ENCODE measurements at places on chromosomes 3 and 15. TPM values are rescaled to one million over a fixed set of nuclear protein-coding genes. Genes with fewer than 3 reads are reported as not detected.

CKMT1B gene
- total RNA-seq = 2.4 TPM

IGDCC3 gene
- not detected for total RNA-seq

FOXL2NB gene
- 1.8 TPM for total RNA-seq

SLC49A4 gene
- 12.6 TPM for total RNA-seq

FANCD2OS gene
- total RNA-seq = not detected

VIPR1 gene
- total RNA-seq = 0.35 TPM

ABHD10 gene
- 68.6 TPM for total RNA-seq

CYP1A2 gene
- total RNA-seq = not detected

SPESP1 gene
- total RNA-seq = not detected

CPNE4 gene
- 0.55 TPM for total RNA-seq

CLRN1 gene
- not detected for total RNA-seq

SUSD5 gene
- 2.0 TPM for total RNA-seq

LRRC34 gene
- 13.7 TPM for total RNA-seq

CELSR3 gene
- 1.4 TPM for total RNA-seq

EPHB3 gene
- not detected for total RNA-seq

SMAD3 gene
- total RNA-seq = 12.3 TPM

DNA sequence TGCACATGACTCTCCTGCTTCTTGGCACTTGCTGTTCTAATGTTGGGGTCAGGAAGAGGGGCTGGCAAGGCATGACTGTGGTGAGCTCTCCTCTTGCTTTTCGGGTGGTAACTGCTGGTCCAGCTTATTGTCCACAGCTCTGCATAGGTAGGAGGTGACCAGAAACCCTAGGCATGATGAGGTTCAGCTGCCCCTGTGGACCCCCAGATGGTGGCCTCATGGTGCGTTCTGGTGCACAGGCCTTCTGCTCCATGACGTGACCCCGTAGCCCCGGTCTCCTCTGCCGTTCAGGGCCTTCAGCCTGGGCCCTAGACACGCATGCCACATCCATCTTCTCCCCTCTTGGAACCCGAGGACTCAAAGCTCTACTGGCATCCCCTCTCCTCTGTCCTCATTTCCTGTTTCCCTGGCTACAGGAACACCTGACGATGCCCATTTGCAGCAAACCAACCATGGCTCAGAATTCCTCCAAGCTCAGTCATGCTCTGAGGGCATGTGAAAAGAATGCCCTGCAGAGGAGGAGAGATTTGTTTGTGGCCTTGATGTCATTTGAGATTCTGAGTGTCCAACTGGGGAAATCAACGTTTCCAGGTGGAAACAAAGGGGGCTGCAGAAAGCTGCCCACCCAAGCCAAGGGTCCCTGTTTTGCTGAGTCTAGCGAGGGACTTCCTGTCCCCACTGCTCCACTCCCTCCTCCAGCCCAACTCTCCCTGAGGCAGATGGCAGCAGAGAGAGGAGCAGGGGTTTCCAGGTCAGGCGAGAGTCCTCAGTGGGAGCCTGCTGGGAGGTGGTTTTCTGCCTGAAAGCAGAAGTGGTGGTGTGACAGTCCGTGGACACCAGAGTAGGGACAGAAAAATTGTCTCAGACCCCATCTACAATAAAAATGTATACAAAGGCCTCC lies 198.7 kb upstream of the LYSMD4 start:
- DNase-seq = no peak

DNA sequence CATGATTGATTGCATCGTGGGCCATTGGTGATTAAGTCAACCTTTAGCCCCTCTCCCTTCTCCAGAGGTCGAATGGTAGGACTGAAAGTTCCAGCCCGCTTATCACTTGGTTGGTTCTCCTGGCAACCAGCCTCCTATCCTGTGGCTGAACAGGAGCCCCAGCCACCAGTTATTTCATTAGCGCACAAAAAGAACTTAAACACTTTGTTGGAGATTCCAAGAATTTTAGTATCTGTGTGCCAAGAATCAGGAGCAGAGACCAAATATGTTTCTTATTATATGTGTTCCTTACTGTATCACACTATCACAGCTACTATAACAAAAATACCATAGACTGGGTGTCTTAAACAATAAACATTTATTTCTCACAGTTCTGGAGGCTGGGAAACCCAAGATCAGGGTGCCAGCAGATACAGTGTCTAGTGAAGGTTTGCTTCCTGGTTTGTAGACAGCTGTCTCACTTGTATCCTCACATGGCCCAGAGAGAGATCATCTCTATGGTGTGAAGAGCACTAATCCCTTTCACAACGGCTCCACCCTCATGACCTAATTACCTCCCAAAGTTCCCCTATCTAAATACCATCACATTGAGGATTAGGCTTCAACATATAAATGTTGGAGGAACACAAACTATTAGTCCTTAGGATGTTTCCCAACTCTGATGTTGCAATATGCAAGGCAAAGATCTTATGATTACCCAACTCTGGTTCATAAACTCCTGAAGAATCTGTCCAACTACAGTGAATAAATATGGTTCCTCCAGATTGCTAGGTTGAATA lies 30.5 kb upstream of the APH1B start:
- DNase-seq = peak; percentile 60

DNA sequence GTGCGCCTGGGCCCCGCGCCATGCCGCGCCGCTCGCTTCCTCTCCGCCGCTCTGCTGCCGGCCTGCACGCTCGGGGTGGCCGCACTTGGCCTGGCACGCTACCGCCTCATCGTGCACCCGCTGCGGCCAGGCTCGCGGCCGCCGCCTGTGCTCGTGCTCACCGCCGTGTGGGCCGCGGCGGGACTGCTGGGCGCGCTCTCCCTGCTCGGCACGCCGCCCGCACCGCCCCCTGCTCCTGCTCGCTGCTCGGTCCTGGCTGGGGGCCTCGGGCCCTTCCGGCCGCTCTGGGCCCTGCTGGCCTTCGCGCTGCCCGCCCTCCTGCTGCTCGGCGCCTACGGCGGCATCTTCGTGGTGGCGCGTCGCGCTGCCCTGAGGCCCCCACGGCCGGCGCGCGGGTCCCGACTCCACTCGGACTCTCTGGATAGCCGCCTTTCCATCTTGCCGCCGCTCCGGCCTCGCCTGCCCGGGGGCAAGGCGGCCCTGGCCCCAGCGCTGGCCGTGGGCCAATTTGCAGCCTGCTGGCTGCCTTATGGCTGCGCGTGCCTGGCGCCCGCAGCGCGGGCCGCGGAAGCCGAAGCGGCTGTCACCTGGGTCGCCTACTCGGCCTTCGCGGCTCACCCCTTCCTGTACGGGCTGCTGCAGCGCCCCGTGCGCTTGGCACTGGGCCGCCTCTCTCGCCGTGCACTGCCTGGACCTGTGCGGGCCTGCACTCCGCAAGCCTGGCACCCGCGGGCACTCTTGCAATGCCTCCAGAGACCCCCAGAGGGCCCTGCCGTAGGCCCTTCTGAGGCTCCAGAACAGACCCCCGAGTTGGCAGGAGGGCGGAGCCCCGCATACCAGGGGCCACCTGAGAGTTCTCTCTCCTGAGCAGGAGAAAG lies 951 bp downstream of the GPR62 start:
- DNase-seq = no peak

- DNase-seq = peak; percentile 3
Observed at GRCh38 chr3:13927295-13927694, 47.4 kb upstream of the WNT7A start.

DNA sequence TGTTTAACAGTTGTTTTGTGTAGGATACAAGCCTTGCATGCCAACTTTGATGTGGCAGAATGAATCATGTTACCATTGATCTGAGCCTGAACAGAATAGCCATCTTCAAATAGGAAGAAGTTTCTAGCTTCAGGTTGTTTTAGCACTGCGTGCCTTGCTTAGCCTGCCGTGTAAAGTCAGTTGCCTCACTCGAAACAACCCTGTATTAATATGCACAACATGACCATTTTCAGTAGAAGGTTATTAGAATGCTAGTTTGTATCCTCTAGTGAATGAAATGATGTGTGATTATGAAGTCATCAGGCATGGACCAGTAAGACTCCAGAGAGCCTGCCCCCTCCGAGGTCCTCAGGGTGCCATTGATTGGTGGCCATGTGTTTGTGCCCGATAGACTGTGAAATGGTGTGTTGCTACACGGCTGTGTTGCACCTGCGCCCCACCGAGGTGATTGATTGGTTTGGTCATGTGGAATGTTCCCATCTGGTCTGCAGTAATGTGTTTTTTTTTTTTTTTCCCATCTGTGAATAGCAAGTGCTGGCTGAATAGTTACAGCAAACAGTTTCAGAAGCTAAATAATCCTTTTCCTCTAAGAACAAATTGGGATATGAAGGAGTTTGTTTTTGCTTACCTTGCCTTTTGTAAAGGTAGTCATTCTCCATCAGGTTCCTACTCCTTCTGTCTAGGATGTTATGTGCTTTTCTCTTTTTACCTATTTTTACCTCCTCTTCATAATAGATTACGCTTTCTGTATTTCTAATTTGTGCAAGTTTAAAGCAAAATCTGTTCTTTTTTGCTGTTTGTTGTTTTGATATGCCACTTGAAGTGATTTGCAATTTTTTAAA lies 214.9 kb downstream of the TCF12 start:
- DNase-seq = no peak

- no peak for DNase-seq
Observed at GRCh38 chr3:107283948-107284347, 93.3 kb upstream of the CCDC54 start.

GRCh38 chr3:111859061-111859973 lies at the start of gene PHLDB2:
TSS of gene PHLDB2 (plus strand) at chr3:111859265. CDS start at chr3:111884078, 24,813 bp downstream.
- DNase-seq = peak; percentile 43

DNA sequence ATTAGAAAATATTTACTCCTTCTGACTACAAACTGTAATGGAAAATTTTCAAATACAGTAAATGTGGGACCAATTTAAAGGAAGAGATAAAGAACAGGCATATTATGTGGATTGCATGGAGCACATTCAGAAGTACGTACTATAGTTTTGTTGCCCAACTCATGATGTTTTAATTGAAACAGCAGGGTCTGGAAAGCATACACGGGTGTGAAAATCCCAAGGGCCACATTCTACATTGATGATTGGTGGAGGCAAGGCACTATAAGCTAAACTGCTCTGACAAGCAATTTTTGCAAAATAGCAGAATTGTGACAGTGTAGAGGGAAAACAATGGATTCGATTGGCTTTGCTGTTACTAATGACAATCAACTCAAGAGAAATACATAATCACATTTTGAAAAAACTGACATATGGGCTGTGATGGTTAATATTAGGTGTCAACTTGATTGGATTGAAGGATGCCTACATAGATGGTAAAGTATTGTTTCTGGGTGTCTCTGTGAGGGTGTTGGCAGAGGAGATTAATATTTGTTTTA lies 458.6 kb downstream of the PYDC2 start:
- no peak for DNase-seq

- DNase-seq = no peak
Observed at GRCh38 chr3:46670891-46671427, 22.5 kb downstream of the ALS2CL start.

GRCh38 chr15:43210807-43211206 lies 10.0 kb downstream of the EPB42 start:
- no peak for DNase-seq

- no peak for DNase-seq
Observed at GRCh38 chr3:113574213-113574612, 41.9 kb downstream of the SIDT1 start.

GRCh38 chr15:41606997-41607396 lies 48.0 kb downstream of the TYRO3 start:
- no peak for DNase-seq

DNA sequence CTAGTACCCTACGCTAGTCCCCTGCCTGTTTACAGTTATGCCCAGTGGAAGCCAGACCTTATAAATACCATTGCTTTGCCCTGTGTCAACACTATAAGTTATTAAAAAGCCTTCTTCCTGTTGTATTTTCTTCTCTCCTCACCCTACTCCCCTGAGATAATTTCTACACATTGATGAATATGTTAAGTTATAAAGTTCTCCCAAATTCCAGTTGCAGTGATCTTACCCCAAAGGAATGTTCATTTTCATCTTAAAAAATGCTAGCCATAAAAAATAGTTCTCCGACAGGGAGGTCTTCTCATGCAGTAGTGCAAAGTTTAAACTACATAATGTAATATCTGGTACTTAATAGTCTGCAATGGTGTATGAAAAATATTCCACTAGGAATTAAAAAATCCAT lies 58.6 kb downstream of the MAP2K5 start:
- DNase-seq = no peak

- DNase-seq = no peak
Observed at GRCh38 chr3:134033315-134033996, 3.7 kb upstream of the SLCO2A1 start.

GRCh38 chr15:90638201-90638691 lies 78.9 kb upstream of the BLM start:
- DNase-seq = no peak

DNA sequence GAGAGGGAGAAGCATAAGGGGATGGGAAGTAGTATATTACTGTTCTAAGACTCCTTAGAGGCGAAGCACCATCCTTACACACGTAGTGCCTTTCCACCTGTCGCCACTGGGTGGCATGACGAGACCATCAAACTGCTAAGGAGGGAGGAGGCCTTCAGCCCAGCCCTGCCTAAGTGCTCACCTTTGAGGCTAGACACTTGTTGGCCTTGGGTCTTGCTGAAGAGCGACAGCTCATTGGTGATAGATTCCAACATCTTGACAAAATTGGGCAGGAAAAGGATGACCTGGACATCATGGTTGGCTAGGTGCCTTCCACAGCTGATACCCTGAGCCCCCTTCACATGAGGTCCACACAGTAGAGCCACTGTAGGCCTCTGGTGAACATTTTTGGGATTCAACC lies 19.6 kb downstream of the CLK3 start:
- peak; percentile 75 for DNase-seq

- DNase-seq = no peak
Observed at GRCh38 chr3:56347219-56347871, 120.9 kb downstream of the ERC2 start.

DNA sequence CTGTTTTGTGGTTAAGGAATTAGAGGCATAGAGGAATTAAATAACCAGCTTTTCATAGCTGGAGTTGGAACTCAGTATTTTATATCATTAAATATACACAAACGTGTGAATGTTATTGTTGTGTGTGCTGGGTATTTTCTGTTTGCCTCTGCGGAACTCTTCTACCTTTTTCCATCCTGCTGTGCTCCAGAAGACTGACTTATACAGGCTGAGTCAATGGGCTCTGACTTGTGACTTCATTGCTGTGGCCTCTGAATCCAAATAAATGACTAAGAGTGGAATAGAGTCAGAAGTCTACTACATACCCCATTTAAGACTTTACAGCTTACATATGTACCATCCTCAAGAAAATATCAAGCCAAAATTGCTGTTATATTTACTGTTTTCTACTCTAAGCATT lies 17.6 kb downstream of the ARIH1 start:
- DNase-seq = peak; percentile 6

GRCh38 chr3:10964537-10965167 lies 27.9 kb upstream of the SLC6A1 start:
- DNase-seq = peak; percentile 11

- no peak for DNase-seq
Observed at GRCh38 chr3:149411583-149411982, 34.1 kb upstream of the TM4SF1 start.

GRCh38 chr3:151085889-151086483 lies 522 bp downstream of the MED12L start:
- no peak for DNase-seq

- DNase-seq = no peak
Observed at GRCh38 chr15:96350934-96351724, 20.6 kb downstream of the NR2F2 start.

Measured in NCI-H460 (cell line).